Stimulated activated CD8-positive, alpha-beta memory T cell treated with anti-CD3 and anti-CD28 coated beads, Interleukin-2, amount 100 ng/mL, for 48 hours (primary cell): ENCODE measurements at places on chromosomes 11 and 22.

GRCh38 chr11:134644476-134645456 lies 232.7 kb upstream of the B3GAT1 start:
- no peak for DNase-seq

- no peak for DNase-seq
Observed at GRCh38 chr11:405323-405953, 9.4 kb downstream of the SIGIRR start.

DNA sequence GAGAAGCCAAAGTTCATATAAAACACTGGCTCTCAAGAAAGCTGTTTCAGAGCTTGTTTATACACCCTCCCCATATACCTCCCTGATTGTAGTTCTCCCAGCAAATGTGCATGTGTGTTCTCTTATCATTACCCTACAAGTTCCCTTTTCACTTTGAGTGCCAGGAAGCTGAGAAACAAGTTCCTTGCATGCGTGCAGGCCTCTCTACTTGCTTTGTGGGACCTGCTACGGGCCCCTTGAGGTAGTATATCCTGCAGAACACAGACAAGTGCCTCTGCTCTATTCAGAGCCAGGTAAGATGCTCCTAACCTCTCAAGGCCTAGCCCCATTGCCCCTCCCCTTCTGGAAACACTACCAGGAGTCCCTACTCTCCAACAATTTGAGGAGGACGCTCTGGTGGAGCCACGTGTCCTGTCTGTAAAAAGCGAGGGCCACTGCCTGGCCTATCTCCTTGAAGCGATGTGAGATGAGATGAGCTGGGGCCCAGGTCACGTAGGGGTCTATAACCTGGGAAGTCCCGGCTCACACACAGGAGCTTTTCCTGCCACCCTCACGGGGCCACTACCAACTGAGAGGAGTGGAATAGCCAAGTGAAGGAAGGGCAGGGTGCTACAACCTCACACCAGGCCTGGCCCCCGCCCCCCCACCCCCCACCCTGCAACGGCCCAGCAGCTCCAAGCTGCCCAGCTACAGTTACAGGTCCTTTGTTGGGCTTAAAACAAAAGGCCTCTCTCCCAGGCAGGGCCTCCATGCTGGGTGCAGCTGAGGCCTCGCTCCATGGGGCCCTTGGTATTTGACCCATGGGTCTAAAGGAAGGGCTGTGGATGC lies 2.6 kb upstream of the ATP5MGL start:
- no peak for DNase-seq

- DNase-seq, result no peak
Observed at GRCh38 chr11:47171856-47172255, 4.8 kb downstream of the ARFGAP2 start.

GRCh38 chr22:44532552-44532951 lies 34.5 kb upstream of the RTL6 start:
- no peak for DNase-seq

- no peak for DNase-seq
Observed at GRCh38 chr22:38032681-38033521, 24.3 kb upstream of the PICK1 start.

DNA sequence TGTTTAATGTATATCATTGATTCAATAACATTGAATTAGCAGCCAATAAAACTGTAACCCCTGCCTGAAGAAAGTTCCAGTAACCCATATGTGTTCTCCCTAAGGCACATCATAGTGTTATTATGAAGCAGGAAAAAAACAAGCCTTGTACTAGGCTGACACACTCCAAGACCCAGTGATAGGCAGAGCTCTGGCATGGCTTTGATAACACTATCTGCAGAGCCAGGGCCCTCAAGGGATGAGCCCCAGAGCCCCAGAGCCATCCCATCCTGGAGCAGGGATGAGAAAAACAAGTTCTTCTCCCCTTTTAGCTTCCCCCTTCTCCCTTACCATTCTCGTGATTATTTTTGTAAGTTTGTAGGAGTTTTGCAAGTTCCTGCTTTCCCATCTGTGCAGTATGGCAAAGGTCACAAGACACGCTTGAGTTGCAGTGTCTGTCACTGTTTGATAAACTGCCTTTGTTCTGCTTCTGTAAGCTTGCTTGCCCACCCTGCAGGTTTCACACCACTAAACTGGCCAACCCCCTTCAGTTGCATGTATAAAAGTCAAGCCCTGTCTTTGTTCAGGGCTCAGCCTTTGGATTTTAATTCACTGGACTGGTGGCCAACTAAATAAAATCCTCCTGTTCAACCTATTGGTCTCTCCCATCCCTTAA lies 22.3 kb upstream of the GUCY1A2 start:
- DNase-seq, result no peak

DNA sequence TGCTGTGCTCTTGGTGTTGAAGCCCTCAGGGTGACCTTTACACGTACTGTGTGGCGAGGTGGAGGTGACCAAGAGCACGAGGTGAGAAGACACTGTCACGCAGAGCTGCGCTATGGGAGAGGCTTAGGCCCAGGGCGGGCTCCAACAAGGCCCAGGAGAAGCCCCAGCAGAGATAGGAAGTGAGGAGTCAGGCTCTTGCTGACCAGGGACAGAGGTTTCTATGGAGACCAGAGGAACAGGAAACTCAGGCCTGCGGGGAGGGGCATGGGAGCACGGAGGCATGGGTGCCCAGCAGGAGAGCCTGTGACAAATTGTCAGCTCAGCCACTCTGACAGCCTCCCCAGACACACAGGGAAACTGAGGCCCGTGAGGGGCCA lies 15.8 kb downstream of the DGKZ start:
- DNase-seq, result no peak

- no peak for DNase-seq
Observed at GRCh38 chr11:119258180-119258579, 52.0 kb downstream of the CBL start.

GRCh38 chr22:26487996-26488395 lies 4.3 kb downstream of the SRRD start:
- DNase-seq, result no peak

DNA sequence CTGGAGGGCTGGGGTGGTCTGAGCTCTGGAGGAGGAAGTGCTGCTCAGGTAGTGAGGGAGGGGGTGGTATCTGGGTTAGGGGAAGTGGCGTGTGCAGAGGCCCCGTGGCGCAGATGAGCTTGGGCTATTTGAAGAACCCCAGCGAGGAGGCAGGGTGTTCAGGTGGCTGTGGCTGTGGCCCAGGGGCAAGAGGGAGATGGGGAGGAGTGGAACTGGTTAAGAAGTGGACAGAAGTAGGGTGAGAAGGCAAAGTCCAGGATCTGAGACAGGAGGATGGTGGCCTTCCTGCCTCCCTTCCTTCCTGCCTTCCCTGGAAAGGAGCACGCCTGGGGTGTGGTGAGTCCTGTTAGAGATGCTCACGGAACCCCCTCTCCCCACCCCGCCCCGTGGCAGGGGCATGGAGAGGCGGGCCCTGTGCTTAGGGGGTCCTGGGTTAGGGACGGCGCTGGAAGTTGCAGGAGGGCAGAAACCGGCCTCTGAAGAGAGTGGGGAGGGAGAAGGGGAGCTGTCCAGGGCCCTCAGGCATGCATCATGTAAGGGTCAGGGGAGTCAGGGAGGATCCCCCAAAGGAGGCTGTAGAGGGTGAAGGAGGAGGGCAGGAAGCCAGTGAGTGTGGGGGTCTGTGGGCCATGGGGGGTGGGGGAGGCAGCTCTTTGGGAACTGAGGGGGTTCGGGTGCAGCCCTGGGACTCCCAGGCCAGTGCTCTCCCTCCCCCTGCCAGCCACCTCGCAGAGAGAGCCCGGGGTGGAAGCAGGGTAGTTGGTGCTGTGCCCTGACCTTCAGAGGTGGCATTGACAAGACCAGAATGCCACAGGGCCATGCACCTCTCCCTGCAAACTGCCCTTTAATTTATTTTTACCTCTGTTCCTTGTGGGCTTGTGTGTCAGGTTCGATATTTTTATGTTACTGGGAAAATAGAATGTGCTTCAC lies 63.7 kb upstream of the PARVG start:
- no peak for DNase-seq

DNA sequence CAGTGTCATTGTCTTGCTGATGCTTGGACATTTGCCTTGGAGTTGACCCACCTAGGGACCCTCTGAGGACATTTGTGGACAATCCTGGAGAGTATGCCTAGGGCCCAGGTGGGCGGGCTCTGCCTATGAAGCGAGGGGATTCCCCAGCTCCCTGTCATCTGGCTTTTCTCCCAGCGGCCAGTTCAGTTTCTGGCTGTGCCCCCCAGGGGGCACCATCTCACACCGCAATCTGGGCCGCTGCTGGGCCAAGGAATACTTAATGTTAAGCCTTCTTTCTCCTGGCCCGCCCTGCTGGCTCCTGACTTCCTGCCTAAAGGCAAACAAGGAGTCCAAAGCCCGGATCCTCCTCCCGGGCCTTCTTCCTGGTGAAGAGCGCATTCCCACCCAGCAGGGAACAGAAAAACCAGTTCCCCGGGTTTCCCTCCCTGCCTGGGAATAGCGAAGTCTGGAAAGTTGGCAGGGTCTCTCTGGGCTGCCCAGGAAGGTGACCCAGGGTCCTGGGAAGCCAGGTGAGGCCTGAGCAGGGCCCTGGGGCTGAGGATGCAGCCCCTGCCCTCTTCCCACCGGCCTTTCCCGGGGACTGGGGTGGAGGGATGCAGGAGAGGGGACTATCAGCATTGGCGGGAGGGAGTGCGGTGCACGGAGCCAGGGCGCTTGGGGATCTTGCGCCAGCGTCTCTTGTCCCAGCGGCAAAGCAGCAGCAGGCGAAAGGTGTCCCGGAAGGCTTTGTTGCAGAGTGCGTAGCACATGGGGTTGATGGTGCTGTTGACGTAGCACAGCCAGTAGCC lies 11.9 kb downstream of the CHRM1 start:
- DNase-seq, result no peak

GRCh38 chr11:120932305-120932915 lies 91.5 kb upstream of the TBCEL start:
- no peak for DNase-seq

GRCh38 chr11:19656140-19656541 lies 56.5 kb upstream of the NAV2 start:
- no peak for DNase-seq

DNA sequence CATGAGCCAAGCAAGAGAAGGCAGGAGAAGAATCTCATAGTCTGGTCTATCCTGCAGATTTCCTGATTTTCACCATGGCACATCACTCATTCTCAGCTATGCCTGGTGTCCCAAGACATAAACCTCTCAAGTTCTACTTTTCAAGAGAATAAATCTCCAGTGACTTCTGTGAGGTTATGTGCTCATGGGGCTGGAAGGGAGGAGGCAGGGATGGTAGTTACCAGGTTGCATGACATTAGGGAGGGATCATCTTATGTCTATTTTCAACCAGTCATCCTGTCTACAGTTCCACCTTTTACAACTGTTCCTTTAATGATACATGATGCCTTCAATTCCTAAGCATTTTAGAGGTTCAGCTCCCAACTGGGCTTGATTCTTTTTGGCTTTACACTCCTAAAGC lies 297.7 kb downstream of the SOX6 start:
- DNase-seq, result no peak

GRCh38 chr11:38648604-38649003 lies 2050.6 kb upstream of the RAG2 start:
- DNase-seq, result no peak

DNA sequence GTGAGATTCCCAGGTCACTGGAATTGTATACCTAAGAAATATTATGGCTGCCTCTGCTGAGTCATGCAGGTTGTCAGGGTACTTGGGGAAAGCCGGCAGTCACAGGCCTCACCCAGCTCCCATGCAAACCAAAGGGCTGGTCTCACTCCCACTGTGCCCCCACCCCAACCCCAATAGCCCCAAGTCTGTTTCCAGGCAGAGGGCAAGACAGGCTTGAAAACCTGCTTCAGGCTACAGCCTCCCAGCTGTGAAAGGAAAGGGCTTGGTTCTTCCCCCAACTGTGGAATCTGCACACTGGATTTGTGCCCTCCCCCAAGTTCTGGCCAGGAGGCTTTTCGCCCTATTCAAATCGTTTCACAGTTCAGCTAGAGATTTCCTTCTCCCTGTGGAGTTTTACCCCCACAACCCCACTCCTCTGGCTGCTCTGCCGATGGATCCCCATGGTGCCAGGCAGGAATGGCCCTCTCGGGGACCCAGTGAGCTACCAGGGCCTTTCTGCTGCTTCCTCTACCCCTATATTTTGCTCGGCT lies 37.0 kb upstream of the ABTB2 start:
- DNase-seq, result no peak

- DNase-seq, result no peak
Observed at GRCh38 chr11:97761175-97761574, 1259.6 kb upstream of the CNTN5 start.

DNA sequence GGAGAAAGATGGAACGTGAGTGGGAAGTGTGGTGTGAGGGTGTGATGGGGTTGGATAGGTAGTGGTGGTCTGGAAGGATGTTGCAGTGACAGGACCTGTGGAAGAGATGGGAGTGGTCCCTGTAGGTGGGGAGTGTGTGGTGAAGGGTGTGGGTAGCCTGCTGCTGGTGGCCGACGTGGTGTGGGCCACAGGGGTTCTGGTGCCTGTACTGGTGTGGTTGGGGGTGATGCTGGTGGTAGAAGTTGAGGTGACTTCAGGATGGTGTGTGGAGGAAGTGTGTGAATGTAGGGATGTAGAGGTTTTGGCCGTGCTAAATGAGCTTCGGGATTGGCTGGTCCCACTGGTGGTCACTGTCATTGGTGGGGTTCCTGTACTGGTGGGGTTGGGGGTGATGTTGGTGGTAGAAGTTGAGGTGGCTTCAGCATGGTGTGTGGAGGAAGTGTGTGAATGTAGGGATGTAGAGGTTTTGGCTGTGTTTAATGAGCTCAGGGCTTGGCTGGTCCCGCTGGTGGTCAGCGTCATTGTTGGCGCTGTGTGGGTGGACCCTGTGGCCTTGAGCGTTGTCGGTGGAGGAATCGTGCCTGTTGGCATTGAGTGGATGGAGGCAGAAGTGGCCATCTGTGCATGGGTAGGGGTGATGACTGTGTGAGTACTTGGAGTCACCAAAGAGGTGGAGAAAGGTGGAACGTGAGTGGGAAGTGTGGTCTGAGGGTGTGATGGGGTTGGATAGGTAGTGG lies 19.1 kb downstream of the MUC6 start:
- no peak for DNase-seq

DNA sequence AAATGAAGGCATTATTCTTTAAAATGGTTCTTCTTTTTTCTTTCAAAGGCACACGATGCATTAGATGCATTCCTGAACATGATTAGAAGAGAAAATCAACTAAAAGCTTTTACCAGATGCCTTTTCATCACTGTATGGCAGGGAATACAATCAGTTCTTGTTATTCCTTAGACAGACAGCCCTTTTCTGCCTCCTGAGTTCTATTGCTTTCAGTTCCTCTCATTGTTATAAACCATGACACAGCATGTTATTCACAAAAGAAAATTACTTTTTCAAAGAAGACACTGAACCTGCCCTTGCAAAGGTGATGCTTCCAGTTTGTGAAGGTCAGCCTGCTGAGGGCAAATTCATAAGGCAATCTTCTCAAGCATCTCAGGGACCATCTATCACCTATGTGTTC lies 70.1 kb downstream of the FAM181B start:
- DNase-seq, result no peak

DNA sequence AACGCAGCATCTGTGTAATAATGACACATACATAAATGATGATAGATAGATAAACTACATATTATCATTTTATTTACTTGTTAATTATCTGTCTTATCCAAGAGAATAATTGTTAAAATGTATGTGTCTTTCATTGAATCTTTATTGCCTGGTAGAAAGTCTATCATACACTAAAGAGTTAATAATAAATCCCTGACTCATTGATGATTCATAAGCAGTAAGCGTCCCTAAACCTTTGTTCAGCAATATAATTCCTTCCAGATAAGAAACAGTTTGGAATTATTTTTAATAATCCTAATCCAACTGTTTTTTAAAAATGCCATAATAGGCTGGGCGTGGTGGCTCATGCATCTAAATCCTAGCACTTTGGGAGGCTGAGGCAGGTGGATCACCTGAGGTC lies 655.6 kb upstream of the CNTN5 start:
- DNase-seq, result no peak

- DNase-seq, result no peak
Observed at GRCh38 chr11:61114913-61115312, 12.6 kb downstream of the CD5 start.

GRCh38 chr11:37946155-37946766 lies 1348.2 kb upstream of the RAG2 start:
- no peak for DNase-seq
